Fibroblast of gingiva (primary cell): ENCODE measurements at places on chromosomes 3 and 15.

GRCh38 chr3:122577409-122578031, at the start of gene PARP15:
Gene PARP15 (plus strand): TSS chr3:122577650. CDS start chr3:122577668, 18 bp downstream.
- no peak for DNase-seq

- no peak for DNase-seq
Observed at GRCh38 chr3:141380987-141381386, 12.7 kb downstream of the ZBTB38 start.

- no peak for DNase-seq
Observed at GRCh38 chr3:104855702-104856101, 511.0 kb upstream of the ALCAM start.

DNA sequence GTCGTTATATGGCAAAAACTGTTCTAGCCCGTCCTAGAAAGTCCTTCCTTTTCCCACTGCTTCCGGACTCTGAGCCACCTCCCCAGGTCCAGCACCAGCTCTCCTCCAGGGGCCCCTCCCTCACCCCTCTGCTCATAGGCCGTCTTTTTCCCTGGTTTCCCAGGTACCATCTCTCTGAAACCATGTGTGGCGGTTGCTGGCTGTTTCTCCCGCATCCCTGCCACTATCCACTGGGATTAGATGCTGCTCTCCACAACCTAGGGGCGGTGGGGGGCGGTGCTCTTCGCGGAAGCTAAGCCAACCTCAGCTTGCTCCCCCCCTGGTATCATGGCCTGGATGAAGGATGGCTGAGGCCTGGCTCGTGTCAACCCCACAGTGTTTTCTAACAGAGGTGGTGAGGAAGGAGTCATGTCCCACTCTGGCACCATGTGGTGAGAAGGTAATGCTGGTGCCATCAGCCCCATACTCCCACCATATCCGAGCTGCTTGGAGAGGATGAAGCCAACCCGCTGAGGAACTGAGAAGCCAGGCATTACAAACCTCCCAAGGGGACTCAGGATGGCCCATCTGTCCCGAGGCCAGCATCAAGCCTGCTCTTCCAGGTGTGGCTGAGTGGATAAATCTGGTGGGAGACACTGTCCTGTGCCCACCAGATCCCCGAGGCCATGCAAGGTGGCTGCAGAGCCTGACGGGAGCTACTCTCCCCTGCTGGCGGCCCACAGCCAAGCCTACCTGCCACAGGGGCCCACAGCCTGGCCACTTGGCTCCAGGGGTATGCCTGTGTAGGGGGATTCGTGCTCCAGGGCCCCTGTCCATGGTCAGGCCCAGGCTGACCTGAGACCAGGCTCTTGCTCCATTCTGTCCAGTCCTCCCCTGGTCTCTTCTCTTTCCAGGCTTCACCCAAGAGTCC, 27.9 kb upstream of the SLC41A3 start:
- DNase-seq: no peak

- no peak for DNase-seq
Observed at GRCh38 chr3:143092191-143092590, 27.4 kb upstream of the CHST2 start.

GRCh38 chr3:126381966-126382365, 12.7 kb upstream of the CFAP100 start:
- DNase-seq: no peak

- no peak for DNase-seq
Observed at GRCh38 chr3:57026944-57027343, 33.5 kb upstream of the SPATA12 start.

DNA sequence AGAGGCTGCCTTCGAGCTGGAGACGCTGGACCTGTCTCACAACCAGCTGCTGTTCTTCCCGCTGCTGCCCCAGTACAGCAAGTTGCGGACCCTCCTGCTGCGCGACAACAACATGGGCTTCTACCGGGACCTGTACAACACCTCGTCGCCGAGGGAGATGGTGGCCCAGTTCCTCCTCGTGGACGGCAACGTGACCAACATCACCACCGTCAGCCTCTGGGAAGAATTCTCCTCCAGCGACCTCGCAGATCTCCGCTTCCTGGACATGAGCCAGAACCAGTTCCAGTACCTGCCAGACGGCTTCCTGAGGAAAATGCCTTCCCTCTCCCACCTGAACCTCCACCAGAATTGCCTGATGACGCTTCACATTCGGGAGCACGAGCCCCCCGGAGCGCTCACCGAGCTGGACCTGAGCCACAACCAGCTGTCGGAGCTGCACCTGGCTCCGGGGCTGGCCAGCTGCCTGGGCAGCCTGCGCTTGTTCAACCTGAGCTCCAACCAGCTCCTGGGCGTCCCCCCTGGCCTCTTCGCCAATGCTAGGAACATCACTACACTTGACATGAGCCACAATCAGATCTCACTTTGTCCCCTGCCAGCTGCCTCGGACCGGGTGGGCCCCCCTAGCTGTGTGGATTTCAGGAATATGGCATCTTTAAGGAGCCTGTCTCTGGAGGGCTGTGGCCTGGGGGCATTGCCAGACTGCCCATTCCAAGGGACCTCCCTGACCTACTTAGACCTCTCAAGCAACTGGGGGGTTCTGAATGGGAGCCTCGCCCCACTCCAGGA, 21.1 kb downstream of the NRROS start:
- no peak for DNase-seq

DNA sequence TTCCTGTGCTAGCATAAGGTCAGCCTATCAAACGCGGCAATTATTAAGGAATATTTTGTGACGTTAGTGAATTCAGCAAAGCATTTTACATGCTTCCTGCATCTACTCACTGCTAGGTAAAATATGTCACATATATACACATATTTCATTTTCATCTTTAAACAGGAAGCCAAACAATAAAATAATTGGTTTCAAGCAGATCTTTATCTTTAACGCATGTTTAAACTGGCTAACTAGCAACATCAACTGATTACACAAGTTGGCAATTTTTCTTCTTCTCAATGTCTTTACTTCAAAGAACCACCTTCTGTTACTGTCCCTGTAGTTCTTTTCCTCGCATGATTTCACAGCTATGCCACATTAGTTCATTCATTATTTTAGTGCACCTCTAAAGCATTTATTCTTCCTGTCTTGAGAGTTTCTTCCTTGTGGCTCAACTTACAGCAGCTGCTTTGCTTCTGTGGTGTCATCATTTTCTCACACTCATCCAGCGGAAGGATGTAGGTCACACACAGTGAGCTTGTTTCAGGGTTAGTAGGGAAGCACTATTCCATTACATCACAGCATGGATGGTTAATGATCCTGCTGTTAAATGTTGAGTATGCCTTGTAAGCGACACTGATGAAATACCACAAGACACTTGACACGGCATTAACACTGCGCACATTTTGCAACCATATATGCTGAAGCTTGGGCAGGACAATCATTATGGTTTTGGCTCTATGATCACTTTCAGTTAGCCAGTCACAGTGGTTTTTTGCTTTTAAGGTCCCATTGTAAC, 2.3 kb upstream of the BCHE start:
- DNase-seq: no peak

DNA sequence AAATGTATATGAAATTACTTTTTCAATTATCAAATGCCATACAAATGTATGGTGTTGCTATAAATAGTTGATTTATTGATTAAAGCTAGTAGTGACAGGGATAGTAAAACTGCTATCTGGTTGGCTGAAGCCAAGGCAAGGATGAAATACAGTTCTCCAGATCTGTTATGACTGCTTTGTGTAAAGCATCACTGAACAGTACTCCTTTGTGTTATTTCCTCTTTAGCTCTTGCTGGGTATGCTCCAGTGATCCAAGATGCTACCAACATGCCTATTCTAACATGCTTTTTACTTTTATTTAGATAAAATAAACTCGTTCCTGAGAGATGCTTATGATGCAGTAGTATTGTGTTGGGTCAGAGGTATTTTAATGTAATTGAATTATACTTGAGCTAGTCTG, 12.4 kb upstream of the UBR1 start:
- DNase-seq: no peak

GRCh38 chr3:57108684-57109083, 48.2 kb downstream of the SPATA12 start:
- DNase-seq: no peak

GRCh38 chr15:39784638-39785037, 2.0 kb upstream of the FSIP1 start:
- no peak for DNase-seq

DNA sequence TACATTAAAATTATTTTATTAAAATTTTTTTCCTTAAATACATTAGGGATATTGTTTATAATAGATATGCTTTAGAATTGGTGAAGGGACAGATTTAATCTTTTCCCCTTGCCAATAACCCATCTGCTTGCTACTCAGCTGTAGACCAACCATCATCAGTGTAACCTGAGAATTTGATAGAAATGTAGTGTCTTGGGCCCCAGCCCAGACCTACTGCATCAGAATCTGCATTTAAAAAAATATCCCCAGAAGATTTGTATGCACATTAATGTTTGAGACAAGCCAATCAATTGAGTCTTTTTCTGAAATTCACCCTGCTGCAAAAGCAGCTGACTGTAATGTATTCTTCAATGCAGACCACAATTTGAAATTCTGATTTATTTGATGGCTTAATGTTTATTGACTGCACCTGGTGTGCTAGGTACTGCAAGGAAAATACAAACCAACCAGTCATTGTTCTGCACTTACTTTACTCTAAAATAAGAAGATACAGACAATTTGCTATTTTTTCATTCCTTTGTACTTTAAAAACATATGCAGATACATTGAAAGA, 190.7 kb upstream of the SGO1 start:
- no peak for DNase-seq

DNA sequence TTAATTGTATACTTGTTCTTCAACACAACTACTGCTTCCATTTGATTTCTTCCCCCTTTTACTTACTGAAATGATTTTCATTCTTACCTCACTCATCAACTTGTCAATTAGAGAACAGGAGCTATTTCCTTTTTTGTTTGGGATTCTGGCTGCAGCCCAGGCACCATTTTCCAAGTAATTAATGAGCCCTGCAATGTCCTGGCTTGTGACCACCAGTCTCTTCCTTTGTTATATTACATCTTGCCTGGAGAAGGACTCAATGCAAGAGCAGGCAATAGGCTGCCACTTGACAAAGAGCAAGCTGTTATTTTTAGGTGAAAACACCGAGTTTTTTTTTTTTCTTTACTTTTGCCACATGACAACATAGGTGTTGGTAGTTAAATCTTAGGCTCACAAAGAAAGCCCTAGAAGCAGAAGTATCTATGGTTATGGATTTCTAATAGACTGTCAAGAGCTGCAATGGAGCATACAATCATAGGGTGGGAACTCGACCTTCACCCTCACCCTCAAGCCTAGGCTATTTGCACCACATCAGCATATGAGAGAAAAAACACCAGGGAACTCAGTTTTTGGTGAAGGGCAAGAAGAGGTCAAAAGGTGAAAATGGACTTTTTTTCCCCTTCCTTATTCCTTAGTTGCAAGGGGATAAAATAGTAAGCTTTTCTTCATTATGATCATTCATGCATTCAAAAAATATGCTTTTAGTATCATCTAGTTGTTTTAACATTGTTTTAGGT, 114.9 kb downstream of the TNIK start:
- DNase-seq: no peak

- no peak for DNase-seq
Observed at GRCh38 chr3:102332934-102333333, 101.9 kb upstream of the ZPLD1 start.

- DNase-seq: no peak
Observed at GRCh38 chr3:195548006-195548405, 4.9 kb upstream of the PPP1R2 start.

- no peak for DNase-seq
Observed at GRCh38 chr3:121737644-121738043, 11.9 kb downstream of the GOLGB1 start.

- peak; percentile 30 for DNase-seq
Observed at GRCh38 chr3:108090049-108090700, 656 bp downstream of the CD47 start.

DNA sequence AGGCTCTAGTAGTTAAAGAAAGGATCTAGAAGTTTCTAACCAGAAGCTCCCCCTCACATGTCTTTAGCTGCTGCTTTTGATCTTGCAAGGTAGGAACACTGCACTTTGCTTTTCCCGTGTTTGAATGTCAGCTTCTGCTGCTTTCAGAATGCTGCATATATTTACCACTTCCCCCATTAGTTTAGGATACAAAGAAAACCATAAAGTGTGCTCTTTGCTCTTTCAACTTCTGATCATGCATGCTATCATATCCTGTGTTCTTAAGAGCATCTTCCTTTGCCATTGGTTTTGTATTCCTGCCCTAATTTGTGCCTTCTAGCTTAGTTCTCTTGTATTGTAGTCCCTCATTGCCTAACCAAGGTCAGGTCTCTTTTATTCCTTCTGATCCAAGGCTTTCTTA, 43.3 kb downstream of the ZNF609 start:
- no peak for DNase-seq

- no peak for DNase-seq
Observed at GRCh38 chr15:69921626-69922619, 175.8 kb downstream of the TLE3 start.

- no peak for DNase-seq
Observed at GRCh38 chr15:87219650-87220615, 1036.6 kb downstream of the NTRK3 start.

DNA sequence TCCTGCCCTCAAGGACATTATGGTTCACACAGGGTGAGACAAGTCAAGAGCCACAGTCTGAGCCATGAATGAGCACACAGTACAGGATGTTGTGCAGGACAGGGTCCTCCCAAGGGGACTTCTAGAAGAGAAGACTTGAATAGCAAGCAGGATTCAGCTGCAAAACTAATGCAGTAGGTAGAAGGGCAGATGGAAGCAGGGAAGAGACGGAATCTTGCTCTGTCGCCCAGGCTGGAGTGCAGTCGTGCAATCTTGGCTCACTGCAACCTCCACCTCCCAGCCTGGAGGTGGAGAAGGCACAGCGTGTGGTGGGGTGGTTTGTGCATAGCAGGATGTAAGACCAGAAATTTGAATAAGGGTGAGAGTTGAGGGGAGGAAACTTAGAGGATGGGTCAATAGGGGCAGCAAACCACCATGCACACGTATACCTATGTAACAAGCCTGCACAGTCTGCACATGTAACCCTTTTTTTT, 8.0 kb downstream of the BCL2L10 start:
- no peak for DNase-seq

GRCh38 chr3:183252973-183253527, at the start of gene B3GNT5:
Gene B3GNT5 (plus strand): TSS chr3:183253253. CDS start chr3:183269799, 16,546 bp downstream.
- DNase-seq: no peak

- no peak for DNase-seq
Observed at GRCh38 chr15:41915255-41915994, 21.6 kb upstream of the SPTBN5 start.

- DNase-seq: peak; percentile 25
Observed at GRCh38 chr15:76147906-76148570, 88.3 kb downstream of the TMEM266 start.

DNA sequence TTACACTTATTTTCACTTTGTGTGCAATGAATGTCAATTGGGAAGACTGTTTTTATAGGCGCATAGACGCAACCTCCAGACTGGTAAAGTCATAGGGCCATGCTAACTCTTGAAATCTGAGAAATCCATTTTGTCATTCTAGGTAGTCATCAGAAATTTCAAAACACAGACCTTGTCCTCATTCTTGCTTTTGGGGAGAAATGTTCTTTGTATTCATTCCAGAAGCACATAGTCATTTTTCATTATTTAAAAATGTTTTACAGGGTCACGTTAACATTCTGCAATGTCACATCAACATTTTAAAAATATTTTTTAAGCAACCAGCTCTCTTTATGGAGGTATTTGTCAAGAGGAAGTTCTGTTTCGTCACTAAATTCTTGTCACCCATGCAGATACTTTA, 898.4 kb downstream of the PDCD6IP start:
- no peak for DNase-seq

GRCh38 chr15:35911052-35911777, 365.2 kb upstream of the DPH6 start:
- DNase-seq: no peak
